CD4-positive, alpha-beta T cell treated with Interleukin-12 subunit alpha and Interleukin-12 subunit beta, for 1 hour (primary cell): ENCODE measurements at places on chromosomes 5 and 9.

DNA sequence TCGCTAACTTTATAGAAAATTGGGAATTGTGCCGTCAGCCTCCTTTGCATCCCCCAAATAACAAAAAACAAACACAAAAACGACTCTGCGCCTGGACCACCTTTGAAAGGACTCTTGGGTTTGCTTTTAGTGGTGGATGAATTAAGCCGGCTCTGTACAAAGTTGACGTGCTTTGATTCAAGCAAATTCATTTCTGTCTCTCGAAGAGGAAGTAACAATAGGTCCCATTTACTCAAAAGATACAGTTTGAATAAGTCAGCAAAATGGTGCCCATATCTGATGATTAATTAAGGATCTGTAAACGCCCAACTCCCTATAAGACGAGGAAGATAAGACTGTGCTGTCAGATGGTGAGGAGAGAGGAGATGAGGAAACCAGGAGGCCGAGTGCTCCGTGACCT lies 67.8 kb downstream of the AK8 start:
- no peak for DNase-seq

DNA sequence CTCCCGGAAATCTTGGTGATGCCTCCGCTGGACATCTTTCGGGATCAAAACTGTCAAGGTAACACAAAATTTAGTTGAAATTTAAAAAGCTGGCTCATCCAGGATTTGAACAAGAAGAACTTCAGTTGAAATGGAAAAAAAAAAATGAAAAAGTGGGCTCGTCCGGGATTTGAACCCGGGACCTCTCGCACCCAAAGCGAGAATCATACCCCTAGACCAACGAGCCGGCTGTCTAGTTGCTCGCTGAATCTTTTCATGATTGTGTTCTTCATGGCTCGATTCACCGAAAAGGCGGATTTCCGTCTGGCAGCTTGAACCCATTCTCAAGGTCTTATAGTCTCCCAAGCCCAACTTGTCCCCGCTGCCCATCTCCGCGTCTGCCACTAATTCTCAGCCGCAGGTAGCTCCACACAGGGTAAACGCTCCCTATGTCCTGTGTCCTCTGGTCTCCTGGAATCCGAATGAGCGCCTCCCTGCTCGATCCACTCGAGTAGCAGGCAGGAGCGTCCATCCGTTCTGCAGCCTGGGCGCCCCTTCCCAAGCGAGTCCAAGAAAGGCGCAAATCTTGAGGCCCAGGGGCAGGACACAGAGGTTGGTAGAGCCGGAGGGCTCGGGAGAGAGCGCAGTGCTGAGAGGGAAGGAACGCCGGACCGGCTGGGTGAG lies 16.2 kb downstream of the TRIM7 start:
- peak; percentile 87 for DNase-seq

GRCh38 chr5:151157426-151158286 lies at the start of gene ANXA6:
Gene ANXA6, minus strand, starts transcription at chr5:151157779. Its CDS starts 9,878 bp downstream, at chr5:151147901.
- peak; percentile 69 for DNase-seq

- DNase-seq: no peak
Observed at GRCh38 chr5:58025809-58026208, 434.1 kb downstream of the PLK2 start.
